Tibial nerve (tissue), 4 donors: ENCODE measurements at places on chromosomes 4 and X. TPM values are rescaled to one million over a fixed set of nuclear protein-coding genes. Genes with fewer than 3 reads are reported as not detected.

Gene PCDH19
- total RNA-seq, result 6.3 TPM

Gene AMER1
- total RNA-seq, result 4.5 TPM

DNA sequence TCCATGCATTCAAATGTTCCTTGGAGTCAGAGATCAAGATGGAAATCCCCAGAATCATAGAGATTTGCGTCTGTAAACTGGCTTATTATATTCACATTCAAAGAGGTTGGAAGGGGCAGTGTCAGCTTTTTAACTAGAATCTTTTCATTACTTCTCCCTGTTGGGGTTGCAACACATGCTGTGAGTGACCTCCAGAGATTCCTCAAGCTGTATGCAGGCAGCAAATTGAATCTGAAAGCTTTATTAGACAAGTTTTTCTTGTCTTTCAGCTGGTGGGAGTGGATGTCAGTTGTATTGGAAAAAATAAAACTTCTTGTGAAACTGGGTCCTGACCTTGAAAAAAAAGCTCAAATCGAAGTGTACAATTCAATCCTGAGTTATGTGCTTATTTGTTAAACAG, 736.5 kb upstream of the FTHL17 start:
- H3K4me3 ChIP-seq, result no peak overlapping the region
- no peak overlapping the region for H3K27ac ChIP-seq
- H3K4me1 ChIP-seq, result no peaks in the 10 kb centered on the region
- H3K27me3 ChIP-seq, result no peaks in the 10 kb centered on the region
- DNase-seq, result no peak

DNA sequence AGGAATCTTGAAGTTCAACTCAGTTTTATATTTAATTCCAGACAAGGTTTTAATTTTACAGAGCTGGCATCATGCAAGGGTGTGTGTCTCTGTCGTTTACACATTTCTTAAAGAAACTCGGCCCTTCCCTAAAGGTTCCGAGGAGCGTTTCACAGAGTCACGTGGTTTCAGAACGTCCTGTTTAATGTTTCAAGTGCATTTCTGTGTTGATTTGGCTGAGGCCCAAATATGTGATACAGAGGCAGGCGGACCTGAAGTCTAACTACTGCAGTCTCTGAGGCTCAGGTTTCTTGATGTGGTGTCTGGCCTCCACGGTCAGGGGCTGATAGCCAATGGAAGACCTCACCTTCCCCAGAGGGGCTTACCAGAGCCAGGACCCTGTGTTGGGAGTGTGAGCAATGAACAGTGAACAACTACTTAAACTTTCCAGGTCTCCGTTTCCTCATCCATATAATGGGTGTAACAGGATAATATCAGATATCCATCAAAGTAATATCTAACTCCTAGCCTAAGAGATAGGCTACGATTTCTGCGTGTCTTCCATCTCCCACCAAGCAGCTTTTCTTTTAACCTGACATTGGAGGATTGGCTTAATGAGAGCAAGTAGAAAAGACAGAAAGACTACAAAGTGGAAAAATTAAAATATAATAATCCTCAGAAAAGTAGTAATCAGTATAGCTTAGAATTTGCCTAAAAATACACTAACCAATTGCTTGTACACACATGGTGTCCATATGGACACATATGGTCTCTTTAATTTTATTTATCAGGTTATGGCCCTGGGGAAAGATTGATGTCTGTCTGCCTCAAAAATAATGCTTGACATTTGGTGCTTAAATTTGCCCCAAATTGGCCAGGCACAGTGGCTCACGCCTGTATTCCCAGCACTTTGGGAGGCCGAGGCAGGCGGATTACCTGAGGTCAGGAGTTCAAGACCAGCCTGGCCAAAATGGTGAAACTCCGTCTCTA, 50.0 kb upstream of the TRIM2 start:
- no peaks in the 10 kb centered on the region for H3K4me1 ChIP-seq
- no peak overlapping the region for H3K27ac ChIP-seq
- peak overlapping the region; percentile 74 for H3K4me3 ChIP-seq

DNA sequence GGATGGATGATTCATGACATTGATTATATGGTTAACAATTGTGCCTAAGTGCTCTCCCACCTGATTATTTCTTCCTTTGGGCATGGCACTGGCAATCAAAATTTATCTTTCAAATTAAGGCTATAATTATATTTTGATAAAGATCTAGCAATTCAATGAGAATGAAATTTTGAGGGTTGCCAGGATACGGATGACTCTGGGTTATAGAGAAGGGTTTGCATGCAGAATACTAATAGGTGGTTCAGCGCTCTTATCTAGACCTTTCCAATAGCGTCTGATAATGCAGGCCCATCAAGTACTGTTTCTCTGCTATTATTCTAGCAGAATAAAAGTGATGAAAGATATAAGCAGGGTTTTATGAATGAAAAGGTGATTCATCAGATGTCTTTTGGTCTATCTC, 74.9 kb upstream of the SCML1 start:
- H3K4me1 ChIP-seq, result no peaks in the 10 kb centered on the region
- H3K27me3 ChIP-seq, result no peaks in the 10 kb centered on the region
- H3K36me3 ChIP-seq, result no peaks in the 10 kb centered on the region
- no peak for DNase-seq
- H3K4me3 ChIP-seq, result no peak overlapping the region
- H3K27ac ChIP-seq, result no peak overlapping the region

Gene PAK3
- 26.6 TPM for total RNA-seq

DNA sequence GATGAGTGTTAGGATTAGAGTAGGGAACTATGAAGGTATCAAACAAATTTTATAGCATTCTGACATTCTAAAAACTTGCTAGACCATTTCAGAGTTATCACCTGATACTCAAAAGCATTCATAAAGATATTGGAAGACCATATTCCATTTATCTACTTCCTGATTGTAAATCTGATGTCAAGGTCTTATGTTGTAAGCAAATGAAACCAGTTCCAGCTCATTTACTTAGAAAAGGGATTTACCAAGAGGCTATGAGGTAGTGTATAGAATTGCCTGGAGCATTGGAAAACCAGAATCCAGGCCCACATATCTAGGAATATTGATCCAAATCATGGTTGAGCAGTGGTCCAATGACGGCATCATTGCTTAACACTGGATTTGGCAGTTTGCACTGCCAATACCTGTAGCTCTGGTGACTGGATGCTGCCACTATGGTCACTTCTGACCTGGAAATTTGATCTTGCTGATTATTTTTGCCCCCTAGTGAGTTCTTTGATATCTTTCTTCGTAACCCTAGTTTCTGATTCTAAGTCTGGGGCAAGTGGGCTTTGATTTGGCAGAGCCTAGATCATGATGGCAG, 25.4 kb downstream of the ARFIP1 start:
- no peaks in the 10 kb centered on the region for H3K36me3 ChIP-seq
- no peak overlapping the region for H3K27ac ChIP-seq
- no peak for DNase-seq
- no peaks in the 10 kb centered on the region for H3K27me3 ChIP-seq

- H3K4me3 ChIP-seq, result no peak overlapping the region
- H3K4me1 ChIP-seq, result no peaks in the 10 kb centered on the region
- H3K27me3 ChIP-seq, result no peaks in the 10 kb centered on the region
- DNase-seq, result no peak
Measured at GRCh38 chr4:166039822-166040221, 166.8 kb downstream of the TLL1 start.

DNA sequence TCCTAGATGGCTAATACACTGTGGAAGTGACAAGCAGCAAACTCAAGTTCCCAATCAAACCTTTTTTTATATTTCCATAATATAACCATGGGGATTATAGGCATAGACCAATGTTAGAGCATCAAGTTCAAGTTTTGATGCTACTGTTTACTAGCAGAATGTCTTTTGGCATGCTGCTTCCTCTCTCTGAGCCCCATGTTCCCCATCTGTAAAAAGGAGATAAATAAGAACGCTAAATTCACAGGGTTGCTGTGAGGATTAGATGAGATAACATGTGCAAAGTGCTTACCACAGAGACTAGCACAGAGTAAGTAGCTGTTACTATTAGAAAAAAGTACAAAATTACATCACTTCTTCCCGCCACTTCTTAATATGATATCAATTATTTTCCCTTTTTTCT, 18.0 kb downstream of the MBNL3 start:
- H3K27me3 ChIP-seq, result peaks cover 4% of the 10 kb centered on the region
- no peak overlapping the region for H3K27ac ChIP-seq
- H3K4me3 ChIP-seq, result no peak overlapping the region
- H3K36me3 ChIP-seq, result no peaks in the 10 kb centered on the region
- DNase-seq, result no peak
- no peaks in the 10 kb centered on the region for H3K4me1 ChIP-seq

- H3K4me3 ChIP-seq, result no peak overlapping the region
- no peak overlapping the region for H3K27ac ChIP-seq
- H3K36me3 ChIP-seq, result no peaks in the 10 kb centered on the region
- no peaks in the 10 kb centered on the region for H3K27me3 ChIP-seq
- H3K4me1 ChIP-seq, result no peaks in the 10 kb centered on the region
Measured at GRCh38 chr4:184237612-184238011, 19.9 kb upstream of the ENPP6 start.

GRCh38 chr4:7041801-7042502, 1.2 kb upstream of the TADA2B start:
- H3K27ac ChIP-seq, result peak overlapping the region; percentile 82
- peaks cover 30% of the 10 kb centered on the region for H3K4me1 ChIP-seq
- H3K27me3 ChIP-seq, result no peaks in the 10 kb centered on the region
- H3K4me3 ChIP-seq, result peak overlapping the region; percentile 64

- no peaks in the 10 kb centered on the region for H3K4me1 ChIP-seq
- no peak overlapping the region for H3K27ac ChIP-seq
- DNase-seq, result no peak
- H3K27me3 ChIP-seq, result no peaks in the 10 kb centered on the region
Measured at GRCh38 chr4:78121338-78121904, 64.3 kb downstream of the FRAS1 start.

Gene CXCL1
- total RNA-seq, result not detected

DNA sequence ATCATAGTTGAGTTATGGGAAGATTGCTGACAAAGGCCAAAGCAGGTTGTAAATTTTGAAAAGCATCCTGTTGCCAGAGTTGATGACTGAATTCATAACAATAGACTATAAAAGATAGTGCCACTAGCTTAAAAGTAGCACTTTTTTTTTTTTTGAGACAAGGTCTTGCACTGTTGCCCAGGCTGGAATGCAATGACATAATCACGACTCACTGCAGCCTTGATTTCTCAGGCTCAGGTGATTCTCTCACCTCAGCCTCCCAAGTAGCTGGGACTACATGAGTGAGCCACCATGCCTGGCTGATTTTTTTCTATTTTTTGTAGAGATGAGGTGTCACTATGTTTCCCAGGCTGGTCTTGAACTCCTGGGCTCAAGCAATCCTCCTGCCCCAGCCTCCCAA, 122.7 kb downstream of the SPOCK3 start:
- no peaks in the 10 kb centered on the region for H3K27me3 ChIP-seq
- no peak overlapping the region for H3K27ac ChIP-seq
- DNase-seq, result no peak
- no peaks in the 10 kb centered on the region for H3K36me3 ChIP-seq
- H3K4me3 ChIP-seq, result no peak overlapping the region

GRCh38 chr4:159105761-159106243, 2.9 kb downstream of the RAPGEF2 start:
- H3K4me1 ChIP-seq, result peaks cover 17% of the 10 kb centered on the region
- H3K36me3 ChIP-seq, result no peaks in the 10 kb centered on the region
- no peak for DNase-seq

- H3K27ac ChIP-seq, result peak overlapping the region; percentile 25
- peaks cover 58% of the 10 kb centered on the region for H3K36me3 ChIP-seq
- DNase-seq, result no peak
- H3K27me3 ChIP-seq, result no peaks in the 10 kb centered on the region
Measured at GRCh38 chr4:40812386-40812785, 62.6 kb downstream of the NSUN7 start.

- H3K27me3 ChIP-seq, result no peaks in the 10 kb centered on the region
- H3K4me1 ChIP-seq, result no peaks in the 10 kb centered on the region
- DNase-seq, result no peak
- no peak overlapping the region for H3K4me3 ChIP-seq
- H3K27ac ChIP-seq, result no peak overlapping the region
Measured at GRCh38 chrX:40188573-40189417, 91.0 kb upstream of the BCOR start.

DNA sequence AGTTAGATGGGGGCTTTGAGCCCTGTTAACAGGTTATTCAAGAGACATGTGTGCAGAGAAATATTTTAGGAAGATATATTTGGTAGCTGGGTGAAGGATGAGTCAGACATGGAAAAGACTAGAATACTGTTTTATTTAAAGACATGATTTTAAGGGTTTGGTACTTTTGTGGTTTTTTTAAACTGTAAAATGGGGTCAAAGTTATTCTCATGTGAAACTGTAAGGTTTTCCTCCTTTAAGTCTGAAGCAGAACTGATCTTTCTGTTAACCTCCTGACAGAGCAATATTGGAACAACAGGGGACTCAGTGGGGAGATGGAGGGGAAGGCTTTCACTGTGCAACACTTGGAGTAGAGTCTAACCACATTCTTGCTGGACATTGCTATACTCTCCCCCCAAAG, 112.4 kb upstream of the LSM6 start:
- H3K27me3 ChIP-seq, result no peaks in the 10 kb centered on the region
- no peak for DNase-seq
- H3K4me3 ChIP-seq, result no peak overlapping the region
- no peaks in the 10 kb centered on the region for H3K36me3 ChIP-seq
- H3K27ac ChIP-seq, result no peak overlapping the region
- no peaks in the 10 kb centered on the region for H3K4me1 ChIP-seq

GRCh38 chr4:56628592-56628991, 52.5 kb downstream of the HOPX start:
- no peak for DNase-seq
- H3K4me3 ChIP-seq, result no peak overlapping the region
- no peak overlapping the region for H3K27ac ChIP-seq
- no peaks in the 10 kb centered on the region for H3K4me1 ChIP-seq

Gene RGN
- total RNA-seq, result 0.60 TPM

Gene TKTL1
- not detected for total RNA-seq

- no peaks in the 10 kb centered on the region for H3K36me3 ChIP-seq
- H3K27me3 ChIP-seq, result no peaks in the 10 kb centered on the region
- H3K27ac ChIP-seq, result no peak overlapping the region
- no peak overlapping the region for H3K4me3 ChIP-seq
Measured at GRCh38 chr4:6873291-6873690, 36.3 kb upstream of the TBC1D14 start.

Gene KCTD8
- total RNA-seq, result 1.1 TPM

GRCh38 chrX:103774070-103774642, 2.5 kb upstream of the PLP1 start:
- H3K4me1 ChIP-seq, result no peaks in the 10 kb centered on the region
- no peaks in the 10 kb centered on the region for H3K36me3 ChIP-seq
- no peak for DNase-seq
- H3K27me3 ChIP-seq, result peaks cover 5% of the 10 kb centered on the region
- no peak overlapping the region for H3K4me3 ChIP-seq
- peak overlapping the region; percentile 47 for H3K27ac ChIP-seq

Gene ZAR1
- not detected for total RNA-seq

DNA sequence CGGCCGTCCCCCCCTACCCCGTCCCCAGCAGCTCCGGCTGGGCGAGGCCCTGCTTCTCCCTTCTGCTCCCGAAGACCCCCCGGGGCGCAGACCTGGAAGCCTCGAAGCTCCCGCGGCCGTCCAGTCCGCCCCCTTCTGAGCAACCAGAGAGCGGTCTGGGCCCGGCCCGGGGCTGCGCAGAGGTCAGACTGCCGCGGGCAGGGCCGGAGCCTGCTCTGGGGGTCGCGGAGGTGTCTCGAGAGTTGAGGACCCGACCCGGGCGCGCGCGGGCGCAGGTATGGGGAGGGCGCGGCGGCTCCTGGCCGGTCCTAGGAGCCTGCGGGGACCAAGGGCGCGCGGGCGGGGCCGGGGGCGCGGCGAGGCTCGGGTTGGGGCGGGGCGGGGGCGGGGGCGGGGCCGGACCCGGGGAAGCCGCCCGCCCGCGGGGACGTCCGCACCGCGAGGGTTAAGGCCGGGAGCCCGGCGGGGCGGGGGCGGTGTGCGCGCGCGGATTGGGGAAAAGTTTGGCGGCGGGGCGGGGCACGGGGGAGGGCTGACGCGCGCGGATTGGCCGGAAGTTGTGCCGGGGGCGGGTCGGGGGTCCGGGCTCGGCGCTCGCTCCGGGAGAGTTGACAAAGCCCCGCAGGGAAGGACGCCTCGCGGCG, at the start of gene FGFRL1:
FGFRL1 (plus strand) TSS at position 605 of the 644 bp plus-strand sequence. CDS start 860 bp downstream, outside the sequence.
- peaks cover 64% of the 10 kb centered on the region for H3K4me1 ChIP-seq
- peak within 1 kb of the TSS; percentile 88 for H3K27ac ChIP-seq
- DNase-seq, result peak; percentile 86
- H3K4me3 ChIP-seq, result peak within 1 kb of the TSS; percentile 51
